ENCODE measurements at places on chromosomes 5 and 9.

DNA sequence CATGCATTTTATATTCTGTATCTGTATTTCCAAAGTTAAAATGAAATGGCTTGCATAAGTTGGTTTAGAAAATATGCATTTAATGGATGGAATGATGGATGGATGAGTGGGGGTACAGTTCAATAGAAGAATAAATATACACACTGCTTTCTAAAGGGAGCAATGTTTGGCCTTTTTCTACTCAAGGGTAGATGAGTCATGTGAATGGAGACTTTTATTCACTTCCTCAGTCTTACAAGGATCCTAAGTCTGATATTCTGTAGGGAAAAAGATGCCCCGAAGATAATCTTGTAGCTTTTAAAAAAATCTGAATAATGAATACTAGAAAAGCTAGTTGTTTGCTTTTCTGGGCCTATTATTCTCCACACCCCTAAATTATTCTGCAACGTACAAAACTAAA, 2112.1 kb downstream of the MAT2B start:
- no peak for DNase-seq

DNA sequence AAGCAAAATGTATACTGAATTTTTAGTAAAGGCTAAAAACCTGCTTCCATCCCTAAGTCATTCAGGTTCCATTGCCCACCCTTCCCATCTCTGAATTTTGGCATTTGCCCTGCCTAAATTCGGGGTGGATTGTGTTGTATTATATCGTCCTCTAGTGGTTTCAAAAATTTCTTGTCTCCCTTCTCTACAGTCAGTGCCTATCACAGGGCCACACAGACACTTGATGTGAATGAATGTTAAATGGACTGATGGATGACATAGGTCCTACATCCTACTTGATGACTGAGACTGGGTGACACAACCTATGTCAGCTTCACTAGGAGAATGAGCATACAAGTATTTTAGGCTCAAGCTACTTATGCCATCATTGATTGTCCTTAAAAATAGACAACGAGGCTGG, 45.6 kb upstream of the SLC30A5 start:
- peak; percentile 54 for DNase-seq

DNA sequence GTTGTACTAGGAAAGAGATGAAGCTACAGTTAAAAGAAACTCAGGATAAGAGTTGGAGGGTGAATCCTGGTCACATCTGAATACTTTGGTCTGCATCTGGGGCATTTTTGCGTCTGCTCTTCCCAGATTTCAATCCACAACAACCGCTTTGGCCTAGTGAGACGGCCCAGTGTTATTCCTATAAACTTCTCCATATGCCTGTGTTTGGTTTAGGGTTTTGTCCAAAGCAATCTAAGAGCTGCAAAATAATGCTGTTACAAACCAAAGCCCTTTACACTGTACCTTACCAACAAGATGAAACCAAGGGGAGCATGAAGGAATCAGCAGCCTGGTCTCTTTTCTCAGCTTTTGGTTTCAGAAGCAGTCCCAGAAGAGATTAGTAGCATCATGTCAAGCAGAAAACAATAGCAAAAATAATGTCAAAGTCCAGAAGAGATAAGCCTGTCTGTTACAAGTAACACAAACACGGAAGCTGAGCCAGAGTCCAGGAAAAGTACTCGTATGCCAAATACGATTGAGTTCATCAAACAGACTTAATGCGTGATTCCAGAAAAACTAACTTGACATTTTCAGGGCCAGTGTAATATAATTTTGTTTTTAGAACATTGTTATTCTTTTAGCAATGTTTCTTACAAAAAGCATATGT, 379.9 kb upstream of the ACO1 start:
- DNase-seq: no peak

DNA sequence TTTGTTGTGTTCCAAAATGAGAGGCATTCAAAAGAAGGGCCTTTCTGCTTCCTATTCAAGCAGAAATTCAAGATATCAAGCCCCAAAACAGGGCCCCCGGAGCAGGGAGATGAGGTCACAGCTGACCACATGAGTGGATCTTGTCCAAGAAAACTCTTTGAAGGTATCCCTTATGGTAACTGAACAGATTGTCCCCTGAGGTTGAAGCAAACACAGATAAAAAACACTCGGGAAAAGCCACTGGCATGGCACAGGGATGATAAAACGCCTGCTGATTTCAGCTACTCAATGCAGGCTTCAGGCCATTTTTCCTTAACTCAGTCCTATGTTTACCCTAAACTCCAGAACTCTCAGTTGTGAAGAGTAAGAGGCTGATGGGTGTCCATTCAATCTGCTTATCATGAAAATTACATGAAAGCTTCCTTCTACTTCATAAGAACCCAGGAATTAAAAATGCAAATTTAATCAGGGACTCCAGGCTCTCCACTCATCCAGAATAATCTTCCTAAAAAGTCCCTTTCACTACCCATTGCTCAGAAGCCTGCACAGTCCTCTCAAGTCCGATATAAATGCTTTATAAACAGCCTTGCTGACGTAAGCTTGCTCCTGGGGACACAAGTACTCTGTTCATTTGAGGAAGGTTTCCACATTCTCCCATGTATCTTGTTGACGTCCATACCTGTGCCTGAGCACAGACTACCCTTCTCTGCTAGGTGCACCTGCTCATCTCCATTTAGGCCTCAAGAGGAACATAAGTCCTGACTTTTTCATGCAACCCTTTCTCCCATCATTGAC, 35.9 kb upstream of the SLC1A3 start:
- no peak for DNase-seq

GRCh38 chr9:18707061-18707461, 233.1 kb downstream of the ADAMTSL1 start:
- DNase-seq: no peak

DNA sequence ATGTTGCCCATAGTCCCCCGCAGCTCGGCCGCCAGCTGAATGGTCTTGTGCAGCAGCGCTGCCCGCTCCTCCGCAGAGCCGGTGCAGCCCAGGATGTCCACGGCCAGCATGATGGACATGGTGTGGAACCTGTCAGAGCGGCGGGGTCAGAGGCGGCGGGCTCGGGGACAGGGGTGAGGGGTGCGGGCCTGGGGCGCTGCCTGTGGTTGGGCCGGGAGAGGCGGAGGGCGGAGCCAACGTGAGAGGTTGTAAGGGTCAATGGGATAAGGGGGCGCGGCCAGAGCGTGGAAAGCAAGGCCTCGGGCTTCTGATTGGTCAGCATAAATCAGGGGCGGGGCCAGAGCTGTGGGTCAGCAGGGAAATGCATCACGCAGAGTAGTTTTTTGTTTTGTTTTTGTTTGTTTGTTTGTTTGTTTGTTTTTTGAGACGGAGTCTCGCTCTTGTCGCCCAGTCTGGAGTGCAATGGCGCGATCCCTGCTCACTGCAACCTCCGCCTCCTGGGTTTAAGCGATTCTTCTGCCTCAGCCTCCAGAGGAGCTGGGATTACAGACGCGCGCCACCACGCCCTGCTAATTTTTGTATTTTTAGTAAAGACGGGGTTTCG, 6.8 kb upstream of the TOR2A start:
- peak; percentile 83 for DNase-seq

DNA sequence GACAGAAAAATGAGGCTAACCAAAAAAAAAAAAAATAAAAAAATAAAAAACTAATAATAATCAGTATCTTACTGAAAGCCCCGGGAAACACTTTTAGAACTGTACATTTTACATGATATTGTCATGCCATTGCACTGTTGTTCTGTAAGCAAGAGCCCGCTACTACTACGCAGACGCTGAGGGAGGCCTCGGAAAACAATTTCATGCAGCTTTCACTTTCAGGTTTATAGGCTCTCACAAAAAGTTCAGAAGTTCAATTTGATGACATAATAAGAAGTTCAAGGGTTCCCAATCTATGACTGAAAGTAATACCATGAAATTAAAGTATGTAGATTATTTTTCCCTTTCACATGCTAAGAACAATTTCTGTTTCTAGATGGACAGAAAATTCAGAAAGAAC, 318.3 kb upstream of the ITGA1 start:
- no peak for DNase-seq

DNA sequence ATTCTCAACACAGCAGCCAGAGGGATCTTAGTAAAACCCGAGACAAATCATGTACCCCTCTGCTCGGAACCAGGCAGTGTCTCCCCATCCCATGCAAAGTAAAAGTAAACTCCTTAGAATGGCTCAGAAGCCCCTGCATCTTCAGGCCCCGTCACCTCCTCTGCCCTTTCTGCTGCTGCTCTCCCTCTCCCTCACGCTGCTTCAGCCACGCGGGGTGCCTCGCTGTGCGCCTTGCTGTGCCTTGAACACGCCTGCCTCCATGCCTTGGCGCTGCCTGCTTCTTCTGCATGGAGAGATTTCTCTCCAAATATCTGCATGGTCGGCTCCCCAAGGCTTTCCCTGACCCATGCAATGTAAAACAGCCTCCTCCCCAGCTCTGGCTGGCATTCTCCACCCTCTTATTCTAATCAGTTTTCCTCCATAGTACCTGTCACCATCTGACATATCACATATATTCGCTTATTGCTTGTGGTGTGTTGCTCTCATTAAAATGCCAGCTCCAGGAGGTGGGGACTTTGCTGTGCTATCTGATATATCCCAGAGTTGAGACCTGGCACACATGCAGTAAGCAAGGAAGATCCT, 8.0 kb downstream of the GPRIN1 start:
- no peak for DNase-seq

- no peak for DNase-seq
Observed at GRCh38 chr9:136499935-136500910, 17.4 kb upstream of the SEC16A start.

DNA sequence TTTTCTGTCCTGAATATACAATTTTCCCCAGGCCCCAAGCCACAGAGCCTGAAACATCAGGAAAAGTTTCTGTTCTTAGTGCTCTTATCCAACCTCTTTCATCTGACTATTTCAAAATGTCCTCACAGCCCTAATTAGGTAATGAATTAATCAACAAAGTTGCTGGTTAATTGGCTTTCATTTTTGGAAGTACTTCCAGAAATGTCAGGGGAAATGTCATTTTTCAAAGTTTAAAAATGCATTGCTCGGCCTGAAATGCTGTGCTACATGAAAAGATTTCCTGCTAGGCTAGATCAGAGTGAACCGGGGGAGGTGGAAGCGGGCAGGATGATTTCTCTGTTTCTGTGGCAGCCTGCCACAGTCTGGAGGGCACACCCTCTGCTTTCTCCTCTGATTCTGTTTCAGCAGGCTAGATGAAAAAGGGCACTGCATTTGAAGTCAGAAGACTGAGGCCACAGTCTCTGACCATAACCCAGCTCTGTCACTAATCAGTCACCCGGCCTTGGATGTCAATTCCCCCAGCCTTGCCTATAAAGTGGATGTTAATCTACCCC, 55.9 kb upstream of the BARX1 start:
- no peak for DNase-seq

DNA sequence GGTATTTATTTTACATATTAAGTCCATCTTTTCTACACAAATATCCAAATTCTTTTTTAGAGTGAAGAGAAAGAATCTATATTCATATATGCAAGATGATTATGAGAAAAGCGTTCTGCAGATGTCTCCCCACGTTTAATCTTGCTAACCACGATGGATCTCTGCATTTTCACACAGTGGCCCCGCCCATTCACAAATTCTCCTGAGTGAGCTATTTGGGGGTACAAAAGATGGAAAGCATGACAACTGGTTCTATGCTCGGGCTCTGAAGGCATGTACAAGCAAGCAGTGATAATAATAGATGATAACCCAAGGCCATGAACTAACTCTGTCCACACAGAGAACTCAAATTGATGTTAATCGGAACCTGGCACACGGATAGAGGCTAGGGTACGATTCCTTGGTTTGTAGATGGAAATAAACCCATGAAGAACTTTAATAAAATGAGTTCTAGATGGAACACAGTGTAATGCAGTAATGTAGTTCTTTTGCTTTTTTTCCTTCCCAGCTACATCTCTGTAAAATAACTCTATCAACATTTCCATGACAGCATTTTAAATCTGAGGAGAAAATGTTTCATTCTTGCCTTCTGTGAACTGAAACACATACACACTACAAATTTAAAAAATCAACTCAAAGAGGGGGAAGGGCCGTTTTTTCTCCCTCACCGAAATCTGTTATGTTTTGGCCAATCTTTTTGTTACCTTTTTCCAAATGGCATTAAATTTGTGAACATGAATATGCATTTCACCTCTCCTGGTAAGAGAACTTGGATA, 851.7 kb upstream of the DMAC1 start:
- no peak for DNase-seq

- peak; percentile 75 for DNase-seq
Observed at GRCh38 chr9:137046088-137046787, at the start of gene NPDC1. NPDC1 (minus strand) TSS chr9:137046177; CDS start chr9:137045989, 188 bp downstream.

Data from Ammon's horn (tissue), 1 donor.